Activated naive CD4-positive, alpha-beta T cell treated with anti-CD3 and anti-CD28 coated beads for 36 hours (primary cell): ENCODE measurements at places on chromosomes 4 and X. TPM values are rescaled to one million over a fixed set of nuclear protein-coding genes. Genes with fewer than 3 reads are reported as not detected.

IL1RAPL2 gene
- not detected for total RNA-seq

H2BW2 gene
- total RNA-seq: not detected

USP46 gene
- 1.9 TPM for total RNA-seq

PLAC1 gene
- not detected for total RNA-seq

AMMECR1 gene
- total RNA-seq: 4.1 TPM

SRPX gene
- not detected for total RNA-seq

AWAT1 gene
- total RNA-seq: not detected

- DNase-seq: no peak
These were observed 190.3 kb downstream of the DHX15 start for GRCh38 chr4:24394041-24394440.

GRCh38 chr4:111128327-111128726 is 505.4 kb upstream of the PITX2 start:
- DNase-seq: no peak

DNA sequence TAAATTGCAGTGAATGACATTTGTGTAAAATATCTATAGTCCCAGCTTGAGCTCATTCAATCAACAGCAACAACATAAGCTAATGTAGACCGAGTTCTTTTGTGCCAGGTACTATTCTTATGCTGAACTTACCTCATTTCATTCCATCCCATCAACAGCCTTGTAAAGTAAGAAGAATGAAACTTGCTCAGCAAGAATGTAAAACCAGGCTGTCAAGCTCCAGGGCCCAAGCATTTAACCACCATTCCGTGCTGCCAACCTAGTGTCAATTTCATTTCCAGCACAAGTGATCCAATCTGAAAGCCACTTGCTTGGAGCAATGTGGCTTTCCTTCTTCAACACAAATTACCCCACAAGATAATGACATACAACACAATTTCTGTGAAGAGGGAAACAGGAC is 36.6 kb downstream of the RASSF6 start:
- DNase-seq: no peak

DNA sequence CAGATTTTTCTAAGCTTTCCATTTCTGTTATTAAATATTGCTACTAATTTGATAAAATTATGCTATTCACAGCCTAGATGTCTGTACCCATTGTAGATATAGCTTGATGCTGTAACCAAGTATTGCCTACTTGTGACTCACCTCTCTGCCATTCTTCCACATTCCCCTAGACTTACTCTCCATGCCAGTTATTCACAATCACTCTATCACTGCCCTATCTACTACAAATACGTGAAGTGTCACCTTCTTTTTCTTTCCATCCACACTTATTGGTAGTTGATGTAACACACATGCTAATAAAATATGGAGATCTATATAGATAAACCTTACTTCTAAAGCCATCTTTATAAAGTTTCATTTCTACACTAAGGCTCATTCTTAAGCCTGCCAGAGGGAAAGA is 179.4 kb upstream of the PACRGL start:
- DNase-seq: no peak

GRCh38 chr4:99998062-99998867 is 48.2 kb upstream of the H2AZ1 start:
- peak; percentile 10 for DNase-seq

DNA sequence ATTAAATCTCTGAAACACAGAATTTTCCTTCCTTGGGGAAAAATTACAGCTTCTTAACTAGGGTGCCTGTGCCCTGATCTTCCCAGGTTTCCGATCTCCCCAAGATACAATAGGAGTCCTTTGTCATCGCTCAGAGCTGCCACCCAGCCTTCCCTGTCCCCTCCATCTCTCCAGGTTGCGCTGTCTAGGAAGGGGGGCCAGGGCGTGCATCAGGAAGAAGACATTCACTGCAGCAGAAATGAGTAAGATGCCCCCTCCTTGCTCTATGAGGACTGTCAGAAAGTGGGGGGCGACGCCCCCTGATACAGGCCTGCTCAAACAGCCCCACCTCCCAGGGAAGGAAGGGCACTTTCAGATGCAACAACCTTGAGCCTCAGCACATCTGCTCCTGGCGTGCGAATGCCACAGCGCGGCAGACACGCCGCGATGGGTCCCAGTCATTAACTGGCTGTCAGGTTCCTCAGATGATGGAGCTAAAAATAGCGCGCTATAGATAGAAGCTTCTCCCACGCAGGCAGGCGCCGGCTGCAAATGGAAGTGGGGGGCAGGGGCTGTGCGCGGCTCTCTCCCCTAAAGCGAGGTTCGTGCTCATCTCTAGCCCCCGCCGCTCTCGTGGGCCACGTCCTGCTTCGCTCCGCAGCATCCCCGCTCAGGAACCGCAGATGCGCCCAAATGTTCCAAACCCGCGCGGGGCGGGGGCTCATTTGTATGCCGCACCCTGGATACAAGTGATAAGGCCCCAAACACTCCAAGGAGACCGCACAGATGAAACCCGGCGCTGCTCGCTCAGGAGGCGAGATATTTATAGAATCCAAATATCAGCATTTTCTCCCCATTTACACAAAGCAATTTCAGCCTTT is 57.6 kb upstream of the LGI2 start:
- DNase-seq: peak; percentile 17

- no peak for DNase-seq
These were observed 217.6 kb upstream of the TTC29 start for GRCh38 chr4:147163311-147163710.

GRCh38 chr4:19254486-19254885 is 997.2 kb upstream of the SLIT2 start:
- DNase-seq: no peak

DNA sequence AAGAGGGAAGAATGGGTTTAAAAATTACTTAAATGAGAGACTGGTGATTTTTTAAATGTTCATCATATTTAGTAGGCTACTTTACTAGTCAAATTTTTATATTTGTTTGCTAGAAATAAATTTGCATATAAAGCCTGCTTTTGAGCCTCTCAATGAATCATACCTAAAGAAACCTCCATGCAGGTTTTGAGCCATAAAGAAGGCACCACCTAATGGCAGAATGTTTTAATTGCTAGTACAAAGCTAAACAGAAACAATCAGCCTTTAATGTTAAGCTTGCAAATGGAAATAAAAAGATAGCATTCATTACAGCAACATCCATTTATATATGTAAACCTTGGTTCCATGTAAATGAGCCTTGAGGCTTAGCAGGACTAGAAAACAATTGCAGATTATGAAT is 989.7 kb downstream of the CCSER1 start:
- DNase-seq: no peak

DNA sequence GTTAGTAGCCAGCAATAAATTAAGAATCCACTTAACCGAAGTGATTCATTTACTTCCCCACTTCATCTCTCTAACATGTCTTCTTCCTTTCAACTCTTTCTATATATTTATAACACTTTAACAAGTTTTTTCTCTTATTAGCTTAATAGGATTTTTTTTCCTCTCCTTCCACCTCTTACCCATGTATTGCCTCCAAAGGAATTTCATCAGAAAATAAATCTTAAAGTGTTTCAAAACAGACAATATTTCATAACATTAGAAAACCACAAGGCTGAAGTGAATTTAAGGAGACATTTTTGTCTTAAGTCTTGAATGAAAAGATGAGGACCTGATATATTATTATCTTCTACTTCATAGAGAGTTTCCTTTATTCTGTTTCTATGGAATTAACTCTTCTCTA is 101.5 kb downstream of the PDGFC start:
- DNase-seq: no peak

GRCh38 chr4:66750273-66750672 is 795.0 kb downstream of the CENPC start:
- DNase-seq: no peak

- DNase-seq: peak; percentile 44
These were observed 761 bp downstream of the FGFRL1 start for GRCh38 chr4:1012034-1012739.

- DNase-seq: no peak
These were observed 88.6 kb downstream of the TSPAN7 start for GRCh38 chrX:38649674-38650647.

DNA sequence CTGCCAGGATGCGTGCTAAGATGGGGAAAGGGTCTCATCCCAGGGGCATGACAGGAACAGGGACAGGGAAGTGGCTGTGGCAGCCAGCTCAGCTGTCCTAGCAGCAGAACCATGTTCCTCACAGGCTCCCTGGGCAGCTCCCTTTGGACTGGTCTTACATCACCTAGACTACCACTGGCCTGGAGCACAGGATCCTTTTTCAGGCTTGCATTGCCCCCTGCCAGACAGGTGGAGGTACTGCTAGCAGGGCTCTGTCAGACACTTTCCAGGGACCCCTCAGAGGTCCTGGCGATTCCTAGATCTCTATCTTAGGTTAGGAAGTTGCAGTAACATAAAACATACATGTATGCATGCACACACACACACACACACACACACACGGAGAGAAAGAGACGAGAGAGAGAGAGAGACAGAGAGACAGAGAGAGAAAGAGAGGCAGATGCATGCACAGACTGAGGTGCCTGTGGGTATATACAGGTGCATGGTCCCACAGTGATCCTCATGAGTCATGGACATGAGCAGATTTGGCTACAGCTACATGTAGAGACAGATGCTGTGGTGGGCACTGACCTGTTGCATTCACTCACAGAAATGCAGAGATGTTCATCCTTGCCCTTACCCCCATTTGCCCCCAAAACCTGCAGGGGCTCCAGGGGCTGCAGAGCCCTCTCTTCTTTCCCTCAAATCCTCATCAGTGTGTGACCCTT is 63.6 kb downstream of the STARD8 start:
- DNase-seq: peak; percentile 28

DNA sequence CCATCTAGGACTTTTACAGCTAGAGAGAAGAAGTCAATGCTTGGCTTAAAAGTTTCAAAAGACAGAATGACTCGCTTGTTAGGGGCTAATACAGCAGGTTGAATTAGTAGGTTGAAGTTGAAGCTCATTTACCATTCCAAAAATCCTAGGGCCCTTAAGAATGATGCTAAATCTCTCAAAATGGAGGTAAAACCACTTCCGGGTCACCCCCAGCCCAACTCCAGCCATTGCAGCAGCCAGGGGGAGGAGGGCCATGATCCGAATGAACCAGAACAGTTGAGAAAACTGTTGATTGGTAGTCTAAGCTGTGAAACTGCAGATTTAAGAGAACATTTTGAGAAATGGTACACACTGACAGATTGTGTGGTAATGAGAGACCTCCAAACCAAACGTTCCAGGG is 245.4 kb downstream of the HNRNPD start:
- DNase-seq: no peak

DNA sequence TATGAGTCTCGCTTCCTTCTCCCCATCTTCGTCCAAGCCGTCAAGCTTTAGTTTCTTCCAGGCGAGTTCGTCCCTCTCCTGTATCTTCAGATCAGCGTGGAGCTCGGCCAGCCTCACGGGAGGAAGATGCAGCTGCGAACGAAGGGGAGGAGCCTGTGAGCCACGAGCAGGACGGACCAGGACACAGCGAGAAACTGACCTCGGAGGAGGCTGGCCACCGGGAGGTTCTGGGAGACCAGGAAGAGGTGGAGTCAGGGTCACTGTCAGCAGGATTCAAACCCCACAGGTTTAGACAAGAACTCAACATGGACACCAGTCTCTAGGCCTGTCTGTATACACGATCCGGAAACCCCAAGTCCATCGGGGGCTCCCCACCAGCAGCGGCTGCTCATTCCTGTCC is 7.3 kb downstream of the LRPAP1 start:
- DNase-seq: no peak

DNA sequence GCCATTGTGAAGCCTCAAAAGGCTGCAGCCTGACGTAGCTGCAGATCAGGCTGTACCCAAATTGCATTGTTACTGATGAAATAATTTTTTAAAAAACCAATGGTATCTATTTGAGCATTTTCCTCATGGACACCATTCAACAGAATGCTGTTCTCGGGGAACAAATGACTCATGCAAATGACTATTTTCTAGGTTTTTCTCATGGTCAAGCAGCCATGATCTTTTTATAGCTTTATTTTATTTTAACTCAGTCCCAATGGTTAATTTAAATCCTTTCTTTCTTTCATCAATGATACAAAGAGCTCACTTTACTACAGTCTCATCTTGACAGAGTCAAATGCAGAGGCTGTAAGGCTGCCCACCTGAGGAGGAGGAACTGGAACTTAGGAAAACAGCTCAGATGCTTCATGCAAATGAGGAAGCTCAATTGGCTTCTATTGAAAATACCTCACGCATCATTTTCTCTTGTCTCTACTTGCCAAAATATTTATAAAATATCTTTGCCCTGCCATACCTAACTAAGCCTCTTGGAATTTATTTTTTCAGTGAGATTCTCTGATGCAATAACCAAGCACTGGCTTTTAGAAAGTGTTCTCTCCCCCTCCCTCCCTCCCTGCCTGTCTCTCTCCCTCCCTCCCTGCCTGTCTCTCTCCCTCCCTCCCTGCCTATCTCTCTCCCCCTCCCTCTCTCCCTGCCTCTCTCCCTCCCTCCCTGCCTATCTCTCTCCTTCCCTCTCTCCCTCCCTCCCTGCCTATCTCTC is 81.0 kb downstream of the SORBS2 start:
- no peak for DNase-seq

DNA sequence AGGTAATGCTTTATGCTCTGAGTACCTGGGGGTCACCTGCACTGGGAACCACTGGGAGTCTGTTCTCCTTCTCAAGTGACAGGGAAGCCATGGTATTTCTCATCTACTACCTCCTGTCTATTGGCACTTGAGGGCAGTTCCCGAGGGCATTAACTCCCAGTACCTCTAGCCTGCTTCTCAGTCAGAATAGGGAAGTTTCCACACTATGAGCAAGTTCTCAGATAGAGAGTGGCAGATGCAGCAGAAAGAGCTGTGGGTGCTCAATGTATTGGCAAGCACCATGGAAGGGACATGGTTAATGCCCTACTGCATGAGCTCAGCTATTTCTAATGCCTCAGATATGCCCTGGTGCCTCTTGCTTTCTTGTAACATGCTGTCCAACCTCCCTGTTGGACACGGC is 74.1 kb downstream of the ANOS1 start:
- DNase-seq: no peak

DNA sequence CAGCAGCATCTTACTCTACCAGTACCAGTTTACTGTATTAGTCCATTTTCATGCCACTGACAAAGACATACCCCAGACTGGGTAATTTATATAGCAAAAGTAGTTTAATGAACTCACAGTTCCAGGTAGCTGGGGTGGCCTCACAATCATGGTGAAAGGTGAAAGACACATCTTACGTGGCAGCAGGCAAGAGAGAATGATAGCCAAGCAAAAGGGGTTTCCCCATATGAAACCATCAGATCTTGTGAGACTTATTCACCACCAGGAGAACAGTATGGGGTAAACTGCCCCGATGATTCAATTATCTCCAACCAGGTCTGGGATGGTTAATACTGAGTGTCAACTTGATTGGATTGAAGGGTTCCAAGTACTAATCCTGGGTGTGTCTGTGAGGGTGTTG is 69.3 kb downstream of the YIPF6 start:
- peak; percentile 13 for DNase-seq

- no peak for DNase-seq
These were observed 18.3 kb downstream of the PCGF3 start for GRCh38 chr4:723751-724530.

DNA sequence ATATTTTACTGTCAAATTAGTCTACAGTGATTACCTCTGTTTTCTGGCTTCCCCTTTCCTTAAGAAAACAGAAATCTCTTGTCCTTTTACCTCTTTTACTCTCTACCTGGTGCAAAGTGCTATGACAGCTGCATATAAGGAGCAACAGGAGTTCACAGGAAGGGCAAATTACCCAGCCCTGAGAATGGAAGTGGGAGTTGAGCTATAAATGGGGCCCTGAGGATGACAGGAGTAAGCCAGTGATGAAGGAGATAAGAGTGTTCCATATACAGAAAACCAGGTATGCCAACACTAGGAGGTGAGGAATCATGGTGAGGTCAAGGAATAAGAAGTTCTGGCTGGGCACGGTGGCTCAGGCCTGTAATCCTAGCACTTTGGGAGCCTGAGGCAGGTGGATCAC is 4.5 kb upstream of the HSD17B13 start:
- DNase-seq: no peak
